ENCODE measurements at places on chromosomes 2 and 18.
A peak's percentile ranks its signal among the peaks of the same experiment; 100 is the strongest.

- DNase-seq = peak; percentile 72
These were observed 53.5 kb upstream of the RMDN2 start for GRCh38 chr2:37871456-37872191.

- DNase-seq = no peak
These were observed 4.9 kb downstream of the ERFE start for GRCh38 chr2:238163481-238164198.

GRCh38 chr2:148298196-148298595, 277.3 kb downstream of the MBD5 start:
- peak; percentile 25 for DNase-seq

DNA sequence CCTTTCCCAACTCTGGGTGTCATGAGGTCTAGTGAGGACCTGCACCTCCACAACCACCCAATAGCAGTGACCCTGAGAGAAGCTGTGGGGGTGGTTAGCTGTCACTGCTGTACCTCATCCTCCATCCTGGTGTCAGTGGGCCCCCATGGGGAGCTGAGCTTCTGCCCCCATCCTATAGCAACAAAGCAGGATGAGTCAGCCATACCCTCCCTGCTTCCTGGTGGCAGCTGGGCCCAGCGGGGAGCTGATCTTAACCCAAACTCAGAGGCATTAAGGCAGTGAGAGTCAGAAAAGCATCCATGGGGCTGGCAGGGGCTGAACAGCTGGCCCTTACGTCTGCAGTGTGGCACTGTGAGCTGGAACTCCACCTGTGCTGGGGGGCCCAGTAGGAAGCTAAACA, 247.8 kb upstream of the HDAC4 start:
- DNase-seq = no peak

- peak; percentile 22 for DNase-seq
These were observed 65.9 kb downstream of the KCNF1 start for GRCh38 chr2:10977621-10978020.

DNA sequence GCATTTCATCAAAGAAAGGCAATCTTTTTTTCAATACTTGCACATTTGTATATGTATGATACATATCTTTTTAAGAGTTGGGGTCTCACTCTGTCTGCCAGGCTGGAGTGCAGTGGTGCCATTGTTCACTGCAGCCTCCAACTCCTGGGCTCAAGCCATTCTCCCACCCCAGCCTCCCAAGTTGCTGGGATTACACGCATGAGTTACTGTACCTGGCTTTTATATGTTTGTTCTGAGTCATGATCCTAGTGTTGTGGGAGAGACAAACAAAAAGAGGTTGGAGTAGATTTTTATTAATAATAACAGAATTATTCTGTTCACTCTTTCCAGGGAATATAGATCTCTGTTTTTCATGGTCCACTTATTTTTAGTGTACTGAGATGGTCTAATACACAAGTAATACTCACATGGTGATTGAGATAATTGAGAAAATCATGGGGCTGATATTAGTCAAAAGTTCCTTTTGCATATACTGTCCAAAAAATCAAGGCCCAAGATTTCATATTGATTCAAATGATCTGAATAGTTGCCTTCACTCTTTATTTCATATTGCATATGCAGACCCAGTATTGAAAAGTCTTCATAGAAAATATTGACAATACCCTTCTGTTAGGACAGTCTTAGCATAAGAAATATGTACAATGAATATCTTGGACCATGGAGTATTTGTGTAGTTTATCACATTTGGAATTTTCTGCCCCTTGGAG, 138.3 kb downstream of the FMNL2 start:
- DNase-seq = no peak

DNA sequence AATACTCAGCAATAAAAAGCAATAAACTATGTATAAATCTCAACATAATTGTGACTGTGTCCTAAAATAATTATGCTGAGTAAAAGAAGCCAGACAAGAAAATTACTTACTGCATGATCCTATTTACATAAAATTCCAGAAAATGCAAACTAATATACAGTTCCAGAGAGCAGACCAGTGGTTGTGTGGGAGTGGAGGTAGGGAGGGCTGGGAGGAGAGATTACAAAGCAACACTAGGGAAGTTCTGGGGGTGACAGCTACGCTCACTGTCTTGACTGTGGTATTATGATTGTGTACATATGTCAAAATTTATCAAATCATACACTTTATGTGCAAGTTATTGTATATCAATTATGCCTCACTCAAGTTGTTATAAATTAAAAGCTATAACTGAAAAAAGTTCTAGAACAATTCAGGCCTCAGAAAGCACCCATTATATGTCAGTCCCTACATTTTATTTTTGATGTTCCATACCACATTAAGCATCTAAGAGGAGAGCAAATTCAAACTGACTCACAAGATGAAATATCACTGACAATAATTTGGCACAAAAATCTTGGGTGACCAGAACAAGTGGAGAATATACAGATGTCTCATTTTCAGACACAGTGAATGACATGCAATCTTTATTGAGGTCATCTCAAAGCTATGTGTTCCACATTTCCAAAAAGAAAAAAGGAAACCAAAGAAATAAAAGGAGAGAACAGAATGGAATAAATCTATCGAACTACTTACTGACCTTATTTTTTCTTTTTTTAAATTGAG, 85.1 kb downstream of the ANTXR1 start:
- no peak for DNase-seq

DNA sequence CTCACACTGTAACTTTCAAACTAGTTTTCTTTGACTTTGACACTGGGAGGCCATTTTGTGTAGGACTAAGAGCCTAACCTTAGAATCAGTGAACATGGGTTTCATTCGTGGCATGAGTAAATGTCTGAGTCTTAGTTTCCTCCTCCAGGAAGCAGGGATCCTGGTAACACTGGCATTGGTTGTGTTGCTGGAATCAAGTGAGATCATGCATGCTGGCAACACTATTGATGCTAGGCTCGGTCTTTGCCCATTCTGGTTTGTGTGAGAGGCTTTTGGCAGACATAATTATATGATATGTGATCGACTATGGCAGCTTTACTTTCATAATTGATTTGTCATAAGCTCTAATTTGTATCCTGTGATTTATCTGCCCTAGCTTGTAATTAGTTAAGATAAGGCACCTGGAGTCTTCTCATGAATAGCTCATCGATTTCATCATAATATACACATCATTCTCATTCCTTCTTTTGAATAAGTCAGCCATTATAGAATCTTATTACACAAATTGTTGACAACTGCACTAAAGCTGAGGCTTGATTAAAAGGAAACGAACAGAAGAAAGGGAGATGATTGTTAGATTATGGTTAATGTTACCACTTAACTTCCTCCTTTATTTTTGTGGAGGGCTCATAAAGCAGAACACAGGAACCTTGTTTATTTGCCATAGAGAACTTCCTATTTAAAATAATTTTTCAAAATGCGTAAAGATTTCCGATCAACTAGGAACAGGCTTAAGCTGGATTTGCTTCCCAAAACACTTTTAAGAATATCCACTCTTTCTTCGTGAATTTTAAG, 12.6 kb downstream of the PPP1R1C start:
- no peak for DNase-seq

DNA sequence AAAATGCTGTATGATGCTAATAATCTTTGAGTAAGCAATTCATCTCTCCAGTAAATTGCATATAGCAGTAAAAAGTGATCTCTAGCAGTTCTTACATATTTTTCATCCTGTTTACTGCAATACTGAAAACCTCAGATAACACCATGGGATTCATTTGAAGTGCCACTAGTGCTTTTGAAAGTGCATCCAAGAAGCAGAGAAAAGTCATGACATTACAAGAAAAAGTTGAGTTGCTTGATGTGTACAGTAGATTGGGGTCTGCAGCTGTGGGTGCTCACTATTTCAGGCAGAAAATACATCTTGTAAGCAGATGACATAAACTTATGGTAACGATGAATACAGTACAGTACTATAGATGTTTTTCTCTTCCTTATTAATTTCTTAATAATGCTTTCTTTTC, 1984.9 kb upstream of the LRRTM1 start:
- no peak for DNase-seq

GRCh38 chr2:159892990-159893810, 95.2 kb upstream of the CD302 start:
- peak; percentile 6 for DNase-seq

DNA sequence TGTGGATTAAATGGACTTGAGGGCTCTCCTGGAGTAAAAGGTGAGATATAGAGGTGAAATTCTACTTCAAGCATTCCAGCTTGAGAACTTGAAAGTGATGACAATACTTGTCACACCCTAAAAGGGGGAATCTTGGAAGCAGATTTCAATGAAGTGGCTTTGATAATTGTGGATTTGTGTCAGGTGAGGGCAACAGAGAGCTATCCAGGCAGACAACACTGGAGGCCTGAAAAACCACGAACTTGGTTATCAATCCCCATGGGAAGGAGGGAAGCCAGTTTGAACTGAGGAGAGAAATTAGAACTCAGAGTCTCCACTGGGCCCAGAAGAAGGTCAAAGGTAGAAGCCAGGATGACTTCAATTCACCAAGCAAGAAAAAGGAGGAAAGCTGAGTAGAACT, 263.9 kb downstream of the FIGN start:
- DNase-seq = peak; percentile 79

GRCh38 chr18:24941174-24941951, 410.6 kb downstream of the ZNF521 start:
- DNase-seq = no peak

DNA sequence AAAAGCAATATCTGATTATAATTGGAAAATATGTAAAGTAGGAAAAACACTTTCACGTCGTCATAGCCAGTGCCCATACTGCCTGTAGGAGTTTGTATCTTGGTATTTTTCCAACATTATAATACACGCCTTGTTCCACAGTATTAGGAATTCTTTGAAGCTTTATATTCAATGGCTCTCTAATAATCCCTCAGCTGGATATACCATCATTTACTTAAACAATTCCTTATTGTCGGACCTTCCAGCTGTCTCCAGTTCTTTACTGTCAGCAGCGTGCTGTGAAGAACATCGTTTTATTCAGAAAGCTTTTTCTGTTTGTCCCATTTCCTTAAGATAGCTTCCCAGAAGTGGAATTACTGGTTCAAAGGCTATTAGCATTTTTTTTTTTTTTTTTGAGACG, 31.7 kb downstream of the ATP6V1C2 start:
- DNase-seq = no peak

- DNase-seq = no peak
These were observed 108.1 kb upstream of the ARHGAP28 start for GRCh38 chr18:6621437-6621836.
